ENCODE measurements at places on chromosomes 3 and 15. TPM values are rescaled to one million over a fixed set of nuclear protein-coding genes. Genes with fewer than 3 reads are reported as not detected.

The GHSR gene
- total RNA-seq: not detected

The THPO gene
- 0.88 TPM for total RNA-seq

The SLC22A14 gene
- 1.7 TPM for total RNA-seq

The GOLGA6A gene
- not detected for total RNA-seq

The HIGD2B gene
- total RNA-seq: not detected

The ESYT3 gene
- 3.4 TPM for total RNA-seq

The HDGFL3 gene
- total RNA-seq: 21.4 TPM

The CYP11A1 gene
- 1.9 TPM for total RNA-seq

The KLF13 gene
- 42.6 TPM for total RNA-seq

The CP gene
- 0.64 TPM for total RNA-seq

The SLC30A4 gene
- total RNA-seq: 9.6 TPM

The TMED3 gene
- total RNA-seq: 50.1 TPM

The CDHR4 gene
- total RNA-seq: 0.35 TPM

The TMEM207 gene
- total RNA-seq: 12.2 TPM

The DNAJB8 gene
- total RNA-seq: not detected
